ENCODE measurements at places on chromosomes 12 and 14.

- peak; percentile 85 for DNase-seq
Observed at GRCh38 chr12:91778938-91779400, 366.7 kb downstream of the BTG1 start.

- DNase-seq, result no peak
Observed at GRCh38 chr14:85468816-85469215, 61.1 kb upstream of the FLRT2 start.

- DNase-seq, result peak; percentile 59
Observed at GRCh38 chr12:56377310-56377988, 14.8 kb upstream of the APOF start.

GRCh38 chr12:19671695-19672094 lies 232.4 kb downstream of the AEBP2 start:
- no peak for DNase-seq

DNA sequence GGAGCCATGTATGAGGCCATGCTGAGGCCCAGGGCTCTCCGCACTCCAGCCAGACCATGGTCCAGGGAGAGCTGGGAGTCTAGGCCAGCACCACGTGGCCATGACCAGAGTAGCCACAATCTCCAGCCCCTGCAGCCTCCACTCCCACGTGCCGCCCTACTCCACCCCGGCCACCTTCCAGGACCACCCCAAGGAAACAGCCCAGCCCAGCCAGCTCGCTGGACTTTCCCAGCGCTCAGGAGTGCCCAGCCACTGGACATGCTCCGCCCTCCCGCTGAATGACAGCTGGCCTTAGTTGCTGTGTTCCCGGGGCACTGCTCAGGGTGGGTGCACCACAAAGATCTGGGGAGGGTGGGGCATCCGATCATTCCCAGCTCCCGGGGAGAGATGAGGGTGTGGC lies 2.1 kb upstream of the C14orf180 start:
- DNase-seq, result no peak
